ENCODE measurements at places on chromosomes 12 and 14. TPM values are rescaled to one million over a fixed set of nuclear protein-coding genes. Genes with fewer than 3 reads are reported as not detected.

The INHBC gene
- 0.30 TPM for polyA plus RNA-seq

The VAMP1 gene
- polyA plus RNA-seq = 28.2 TPM

The RAD52 gene
- 12.5 TPM for polyA plus RNA-seq

The MGAT4C gene
- 1.6 TPM for polyA plus RNA-seq

The CRIP1 gene
- polyA plus RNA-seq = 2.2 TPM

The CFAP73 gene
- polyA plus RNA-seq = 0.80 TPM

The SERPINA12 gene
- polyA plus RNA-seq = not detected
